Stimulated activated CD8-positive, alpha-beta memory T cell treated with anti-CD3 and anti-CD28 coated beads, Interleukin-4, amount 100 ng/mL, for 24 hours (primary cell): ENCODE measurements at places on chromosomes 4 and X.

DNA sequence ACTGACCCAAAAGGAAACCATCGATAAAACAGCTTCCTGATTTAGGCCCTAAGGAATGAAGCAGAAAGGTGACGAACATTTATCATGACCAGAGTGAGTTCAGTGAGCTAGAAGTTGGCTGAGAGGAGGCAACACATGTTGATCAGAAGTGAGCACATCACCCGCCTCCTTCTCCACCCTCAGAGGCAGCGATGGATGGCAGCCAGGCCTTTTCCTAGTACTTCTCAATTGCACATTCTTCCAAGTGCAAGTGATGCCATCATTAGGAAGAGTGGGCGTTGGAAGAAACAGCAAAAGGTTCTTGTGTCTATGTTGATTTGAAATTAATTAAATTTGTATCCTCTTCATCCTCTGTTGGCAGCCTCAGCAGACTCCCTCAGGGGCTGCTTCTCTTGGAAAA, 51.7 kb downstream of the TMEM154 start:
- no peak for DNase-seq

- DNase-seq = no peak
These were observed 287.8 kb downstream of the ZNF674 start for GRCh38 chrX:46257451-46257879.

DNA sequence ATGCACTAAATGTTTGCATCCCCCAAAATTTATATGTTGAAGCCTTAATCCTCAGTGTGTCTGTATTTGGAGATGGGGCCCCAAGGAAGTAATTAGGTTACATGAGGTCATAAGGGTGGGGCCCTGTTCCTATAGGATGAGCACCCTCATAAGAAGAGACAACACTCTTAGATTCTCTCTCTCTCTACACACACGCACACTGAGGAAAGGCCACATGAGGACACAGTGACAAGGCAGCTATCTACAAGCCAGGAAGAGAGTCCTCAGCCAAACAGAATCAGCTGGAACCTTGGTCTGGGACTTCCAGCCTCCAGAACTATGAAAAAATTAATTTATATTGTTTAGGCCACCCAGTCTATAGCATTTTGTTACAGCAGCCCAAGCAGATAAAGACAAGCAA, 69.3 kb upstream of the NOCT start:
- DNase-seq = no peak

GRCh38 chr4:6009452-6009851, 8.8 kb downstream of the C4orf50 start:
- DNase-seq = no peak

GRCh38 chrX:20140420-20140819, 1.2 kb downstream of the EIF1AX start:
- DNase-seq = no peak

DNA sequence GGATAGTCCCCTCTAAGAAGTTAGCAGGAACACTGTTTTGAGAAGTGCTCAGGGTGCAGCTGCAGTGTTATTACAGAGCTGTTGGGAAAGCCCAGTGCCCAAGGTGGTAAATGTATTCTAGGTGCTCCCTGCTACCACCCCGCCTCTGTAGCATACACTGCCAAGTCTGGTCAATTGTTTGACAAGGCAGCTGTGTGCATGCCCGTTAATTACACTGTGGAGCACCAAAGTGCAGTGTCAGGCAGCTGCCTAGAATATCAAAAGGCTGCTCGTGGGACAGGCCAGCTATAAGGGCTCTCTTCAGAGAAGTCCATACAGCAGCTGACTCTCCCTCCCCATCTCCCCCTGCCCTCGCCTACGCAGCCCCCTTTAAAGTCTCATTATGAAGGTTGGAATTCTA, 99.9 kb upstream of the KLHL13 start:
- DNase-seq = no peak

DNA sequence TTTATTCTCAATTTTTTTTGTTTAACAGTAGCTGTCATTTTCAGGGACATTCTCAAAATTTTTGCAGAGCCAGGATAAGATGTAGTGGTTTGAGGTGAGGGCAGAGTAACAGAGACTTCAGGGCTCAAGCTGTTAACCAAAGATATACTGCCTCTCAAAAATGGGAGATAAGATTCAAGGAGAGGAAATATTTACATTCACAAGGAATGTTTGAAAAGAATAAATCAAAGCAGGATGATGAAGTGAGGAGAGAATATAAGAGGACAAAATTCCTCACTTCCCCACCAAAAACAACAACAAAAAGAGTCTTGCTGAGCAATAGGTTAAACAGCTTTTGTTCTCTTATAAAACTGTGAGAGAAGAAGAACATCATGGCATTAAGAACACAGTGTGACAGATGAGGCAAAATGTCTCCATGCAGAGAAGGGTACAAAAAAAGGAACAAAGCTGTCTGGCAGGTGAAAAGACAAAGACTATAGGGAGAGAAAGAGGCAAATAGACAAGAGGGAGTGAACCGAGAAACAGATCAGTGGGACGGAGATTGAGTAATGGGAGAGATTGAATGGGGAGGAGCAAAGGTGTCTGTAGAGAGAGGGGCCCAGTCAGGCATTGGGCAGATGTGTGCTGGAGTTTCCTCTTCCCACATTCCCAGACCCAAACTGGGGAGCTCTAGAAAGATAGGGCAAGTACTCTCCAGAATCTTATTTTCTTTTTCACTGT, 106.1 kb upstream of the TMEM150C start:
- DNase-seq = no peak

DNA sequence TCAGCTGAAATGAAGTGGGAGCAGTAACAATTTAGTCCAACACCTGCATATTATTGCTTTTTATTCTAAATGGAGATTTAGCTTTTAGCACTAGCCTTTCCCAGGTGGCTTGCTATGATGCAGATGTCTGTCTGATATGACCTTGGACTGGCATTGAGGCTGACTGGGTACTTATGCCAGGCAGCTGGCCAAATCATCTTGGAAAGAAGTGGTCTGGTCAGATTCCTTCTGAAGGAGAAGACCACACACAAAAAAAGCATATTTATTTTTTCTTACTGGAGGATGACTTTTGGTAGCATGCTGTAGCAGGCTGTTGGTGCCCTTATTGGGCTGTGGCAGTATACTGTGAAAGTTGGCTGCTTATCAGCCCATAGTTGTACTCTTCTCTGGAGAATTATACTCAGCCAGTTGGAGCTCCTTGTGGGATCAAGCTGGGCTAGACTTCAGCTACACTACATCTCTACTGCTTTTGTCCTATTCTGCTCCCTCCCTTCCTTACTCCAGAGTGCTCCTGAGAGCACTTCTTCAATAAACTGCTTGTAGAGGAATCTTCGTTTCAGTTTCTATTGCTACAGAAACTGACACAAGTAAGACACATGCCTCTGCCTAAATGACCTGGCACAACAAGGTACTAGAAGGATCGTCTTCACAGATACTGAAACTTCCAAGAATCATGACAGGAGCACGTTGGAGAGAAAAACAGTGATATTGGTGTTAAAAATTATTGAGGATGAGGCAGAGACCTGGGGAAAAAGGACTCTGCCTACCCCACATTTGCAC, 196.8 kb upstream of the RPS6KA3 start:
- DNase-seq = no peak

DNA sequence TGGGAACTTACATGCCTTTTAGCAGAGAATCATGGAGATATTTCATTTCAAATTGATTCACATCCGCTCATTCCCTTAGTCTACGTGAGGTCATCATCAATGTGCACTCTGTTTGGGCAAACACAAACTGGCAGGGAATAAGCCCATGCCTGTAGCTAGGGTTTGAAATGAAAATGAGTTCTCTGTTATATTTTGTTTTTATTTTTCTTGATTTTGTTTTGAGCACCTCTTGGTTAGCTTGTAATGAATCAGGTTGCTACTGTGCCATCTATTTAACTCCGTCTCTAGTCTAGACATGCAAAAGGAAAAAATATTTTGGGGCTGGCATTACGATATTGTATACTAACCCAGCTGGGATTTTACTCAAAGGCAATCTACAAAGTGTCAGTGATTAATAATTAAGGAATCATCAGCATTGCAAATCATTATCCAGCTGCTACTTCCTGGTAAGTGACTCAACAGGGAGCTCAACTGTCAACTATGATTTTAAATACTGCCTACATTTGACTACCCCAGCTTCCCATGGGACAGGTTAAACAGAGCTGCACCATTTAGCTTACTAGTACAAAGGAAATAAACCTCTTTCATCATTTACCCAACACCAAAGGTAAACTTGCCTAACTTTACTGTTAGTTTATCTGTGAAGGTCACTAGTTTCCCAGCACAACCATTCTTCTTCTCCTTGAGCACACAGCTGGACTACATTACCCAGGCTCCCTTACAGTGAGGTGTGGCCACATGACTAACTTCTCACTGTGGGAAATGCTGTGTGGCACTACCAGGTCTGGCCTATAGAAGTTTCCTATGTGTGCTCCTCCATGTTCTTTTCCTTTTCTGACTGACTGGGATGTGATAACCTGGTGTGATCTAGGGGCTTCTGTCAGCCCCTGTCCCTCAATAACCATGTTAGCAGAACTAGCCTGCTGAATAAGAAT, 21.2 kb upstream of the TRPC5OS start:
- no peak for DNase-seq

DNA sequence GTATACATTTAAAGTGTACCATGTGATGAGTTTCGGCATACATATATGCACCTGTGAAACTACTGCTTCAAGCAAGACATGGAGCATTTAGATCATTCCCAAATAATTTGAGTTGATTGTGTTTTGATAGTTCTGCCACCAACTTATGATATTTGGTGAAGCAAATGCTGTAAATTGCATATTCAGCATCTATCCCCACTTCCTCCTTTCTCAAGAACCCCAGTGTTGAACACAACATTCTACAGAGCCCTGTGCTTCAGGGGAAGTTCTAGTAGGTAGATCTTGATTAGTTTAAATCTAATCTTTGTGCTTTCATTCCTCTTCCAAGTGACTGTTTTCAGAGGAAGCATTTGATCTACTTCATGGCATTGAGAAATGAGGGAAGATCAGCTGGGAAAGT, 5.4 kb upstream of the SHROOM3 start:
- no peak for DNase-seq

DNA sequence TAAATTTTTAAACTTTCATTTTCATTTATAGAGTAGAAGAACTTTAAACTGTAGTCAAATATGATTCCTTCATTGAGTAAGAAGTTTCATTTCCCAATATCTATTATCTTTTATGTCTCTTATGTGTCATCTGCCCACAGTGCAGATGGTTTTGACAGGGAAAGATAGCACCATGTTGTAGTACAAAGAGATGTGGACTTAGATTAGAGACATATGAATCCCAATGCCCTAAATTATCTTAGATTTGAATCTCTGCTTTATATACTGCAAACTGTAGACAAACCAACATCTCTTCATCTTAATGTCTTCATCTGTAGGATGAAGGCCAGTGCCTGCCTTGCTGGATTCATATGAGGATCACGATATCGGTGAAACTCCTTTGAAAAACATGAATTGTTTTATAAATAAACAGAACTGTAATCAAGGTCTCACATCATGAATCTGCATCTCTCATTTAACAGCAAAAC, 217.5 kb downstream of the BANK1 start:
- no peak for DNase-seq

GRCh38 chr4:138499627-138500026, 257.5 kb upstream of the SLC7A11 start:
- DNase-seq = no peak

DNA sequence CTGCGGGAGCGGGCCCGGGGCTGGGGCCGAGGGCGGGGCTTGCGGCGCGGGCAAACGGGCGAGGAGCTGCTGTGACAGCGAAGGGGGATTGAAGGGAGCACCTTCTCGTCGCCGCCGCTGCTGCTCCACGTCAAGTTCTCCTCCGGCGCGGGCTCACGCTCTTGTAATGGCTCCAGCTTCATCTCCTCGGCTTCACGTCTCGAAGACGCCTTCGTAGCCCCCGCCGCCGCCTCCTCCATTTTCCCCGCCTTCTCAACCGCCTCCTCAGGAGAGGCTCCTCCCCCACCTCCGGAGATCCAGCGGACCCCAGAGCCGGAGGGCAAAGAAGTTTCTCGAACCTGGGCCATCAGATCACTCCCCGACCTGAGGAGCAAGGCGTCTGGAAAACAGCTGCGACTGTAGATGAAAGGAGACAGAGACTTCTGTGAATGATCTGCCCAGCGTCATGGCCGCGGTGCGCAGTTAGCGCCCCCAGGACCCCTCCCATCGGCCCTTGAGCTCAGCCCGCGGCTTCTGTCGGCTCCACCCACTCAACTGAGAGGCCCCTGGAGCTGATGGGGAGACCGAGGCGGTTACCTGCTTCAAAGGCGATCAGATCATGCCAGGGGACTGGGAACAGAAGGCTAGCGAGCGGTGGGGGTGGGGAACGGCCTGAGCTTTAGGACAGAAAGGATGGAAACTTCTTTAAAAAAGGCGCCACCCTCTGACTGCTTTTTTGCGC, 895 bp downstream of the USP51 start:
- DNase-seq = peak; percentile 35

DNA sequence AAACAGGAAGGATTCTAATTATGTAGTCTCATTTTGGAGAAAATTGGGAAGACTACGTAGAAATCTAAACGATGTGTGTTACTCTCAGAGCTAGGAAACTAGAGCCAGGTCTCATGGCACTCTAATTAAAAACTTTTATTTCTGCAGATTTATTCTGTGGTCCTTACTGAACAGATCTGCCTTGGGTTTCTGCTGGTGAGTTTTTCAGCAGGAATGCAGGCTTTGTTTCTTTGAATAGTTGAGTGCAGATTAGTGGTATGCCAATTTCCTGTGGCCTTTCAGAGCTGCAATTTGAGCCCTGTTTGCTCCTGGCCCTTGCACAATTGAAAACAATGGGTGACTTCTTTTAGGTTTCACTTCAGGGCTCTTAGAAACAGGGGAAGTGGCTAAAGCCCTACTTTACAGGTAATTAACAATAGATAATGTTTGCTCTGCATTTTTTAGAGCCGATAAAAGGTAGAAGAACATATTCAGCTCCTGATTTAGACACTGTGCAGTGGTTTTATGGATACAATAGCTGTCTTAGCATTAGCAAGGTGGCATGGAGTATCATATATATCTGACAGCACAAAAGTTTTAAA, 21.8 kb downstream of the SPRY1 start:
- no peak for DNase-seq

GRCh38 chr4:15543537-15544247, 74.0 kb downstream of the CC2D2A start:
- DNase-seq = no peak

DNA sequence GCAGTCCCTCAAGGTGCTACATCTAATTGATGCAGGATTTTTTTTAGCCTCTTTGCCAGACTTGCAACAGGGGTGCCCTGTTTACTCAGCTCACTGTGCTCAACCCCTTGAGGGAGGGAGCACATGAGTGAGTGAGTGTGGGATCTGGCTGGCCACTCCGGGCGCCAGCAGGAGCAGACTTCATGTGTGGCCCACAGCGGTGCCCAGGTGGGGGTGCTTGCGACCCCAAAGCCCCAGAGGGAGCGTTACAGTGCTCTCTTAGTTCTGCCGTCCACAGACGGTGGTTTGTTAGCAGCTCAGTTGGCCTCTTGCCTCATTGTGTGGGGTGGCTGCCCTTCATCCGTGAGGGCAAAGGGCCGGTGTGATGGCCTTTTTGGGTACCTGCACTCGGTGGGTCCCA, 81.6 kb upstream of the MYOZ2 start:
- DNase-seq = no peak

DNA sequence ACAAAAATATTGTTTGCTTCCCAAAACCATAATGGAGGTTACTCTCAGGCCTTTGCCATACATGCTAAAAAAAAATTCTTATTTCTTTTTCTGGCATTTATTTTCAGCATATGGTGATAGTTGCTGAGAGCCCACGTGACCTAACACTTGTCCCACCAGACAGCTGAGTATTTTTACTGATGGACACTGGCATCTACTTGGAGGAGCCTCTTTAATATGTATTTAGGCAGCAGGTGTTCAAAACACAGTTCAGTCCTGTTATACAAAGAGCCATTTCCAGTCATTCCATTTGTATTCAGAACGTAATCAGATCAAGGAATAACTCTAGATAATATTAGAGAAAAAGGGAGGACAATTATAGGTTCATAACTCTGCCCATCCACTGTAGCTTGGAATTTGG, 95.5 kb downstream of the CXCL13 start:
- DNase-seq = no peak
